ENCODE measurements at places on chromosomes 3 and 15.

DNA sequence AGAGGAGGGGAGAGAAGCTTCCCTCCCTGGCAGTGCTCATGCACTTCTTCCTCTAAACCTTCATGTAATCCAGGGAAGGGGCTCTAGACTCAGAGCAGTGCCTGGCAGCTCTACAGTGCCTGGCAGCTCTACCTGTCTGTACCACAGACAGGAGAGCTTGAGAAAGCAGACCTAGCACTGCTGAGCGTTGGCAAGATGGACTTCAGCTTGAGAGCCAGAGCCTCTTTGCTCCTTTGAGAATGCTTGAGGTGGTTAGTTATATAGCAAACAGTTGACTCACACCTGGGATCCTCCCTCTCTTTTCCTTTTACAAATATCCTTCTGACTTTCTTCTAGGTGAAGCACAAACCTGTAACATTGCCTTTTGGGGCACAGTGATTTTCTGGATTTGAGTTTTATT lies 20.9 kb downstream of the FBXO22 start:
- no peak for DNase-seq

GRCh38 chr3:129593595-129594339 lies 12.7 kb downstream of the PLXND1 start:
- DNase-seq: peak; percentile 75

DNA sequence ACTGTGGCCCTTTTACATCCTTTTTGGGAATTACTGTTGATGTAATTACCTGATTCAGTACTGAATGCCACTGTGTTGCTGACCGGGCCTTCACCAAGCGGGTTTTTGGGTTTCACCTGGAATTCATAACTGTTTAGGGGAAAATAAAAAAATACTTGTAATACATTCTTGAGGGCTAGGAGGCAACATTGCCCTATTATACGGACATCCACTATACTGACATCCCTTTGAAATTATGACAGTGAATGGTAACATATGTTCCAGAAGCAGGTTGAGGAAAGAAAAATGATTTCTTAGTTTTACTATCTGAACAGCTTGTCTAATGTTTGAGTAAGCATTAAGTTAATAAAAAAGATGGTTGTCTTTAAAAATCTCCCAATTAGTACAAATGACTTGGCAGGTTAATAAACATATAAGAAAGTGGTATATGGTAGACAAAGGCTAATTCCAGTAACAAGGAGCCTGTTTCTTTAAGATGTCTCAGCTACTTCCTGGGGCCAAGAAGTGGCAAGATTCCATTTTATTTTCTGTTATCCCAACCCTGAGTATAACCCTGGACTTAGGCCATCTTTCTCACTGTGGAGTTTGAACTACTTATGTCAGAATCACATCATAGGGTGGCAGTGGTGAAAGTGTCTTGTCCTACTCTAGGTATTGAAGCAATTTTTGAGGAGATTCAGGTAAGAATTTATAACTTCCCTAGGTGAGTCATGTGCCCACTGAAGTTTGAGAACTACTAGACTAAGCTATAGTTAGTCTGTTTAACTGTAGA lies 45.5 kb downstream of the TFG start:
- DNase-seq: no peak

GRCh38 chr15:52558196-52558595 lies 10.6 kb downstream of the ARPP19 start:
- no peak for DNase-seq

GRCh38 chr3:71101014-71101413 lies 482.5 kb downstream of the FOXP1 start:
- DNase-seq: no peak

GRCh38 chr3:129239991-129240390 lies 9.4 kb upstream of the COPG1 start:
- no peak for DNase-seq

All from Kasumi-1 (cell line).